Gastroesophageal sphincter (tissue), 4 donors: ENCODE measurements at places on chromosomes 12 and 14. TPM values are rescaled to one million over a fixed set of nuclear protein-coding genes. Genes with fewer than 3 reads are reported as not detected.

The PLD4 gene
- total RNA-seq: not detected

The SLC2A13 gene
- total RNA-seq: 24.1 TPM

The FOXN4 gene
- not detected for total RNA-seq

The SLC17A8 gene
- total RNA-seq: not detected

The MYH6 gene
- total RNA-seq: not detected

The AMDHD1 gene
- 0.40 TPM for total RNA-seq

The AICDA gene
- not detected for total RNA-seq

The NEUROD4 gene
- not detected for total RNA-seq

The KERA gene
- total RNA-seq: not detected

The ZFHX2 gene
- total RNA-seq: 0.45 TPM

The BCL11B gene
- 0.40 TPM for total RNA-seq

The TSPAN31 gene
- total RNA-seq: 50.9 TPM

The FAM186B gene
- total RNA-seq: not detected
